ENCODE measurements at places on chromosomes 16 and 17.

DNA sequence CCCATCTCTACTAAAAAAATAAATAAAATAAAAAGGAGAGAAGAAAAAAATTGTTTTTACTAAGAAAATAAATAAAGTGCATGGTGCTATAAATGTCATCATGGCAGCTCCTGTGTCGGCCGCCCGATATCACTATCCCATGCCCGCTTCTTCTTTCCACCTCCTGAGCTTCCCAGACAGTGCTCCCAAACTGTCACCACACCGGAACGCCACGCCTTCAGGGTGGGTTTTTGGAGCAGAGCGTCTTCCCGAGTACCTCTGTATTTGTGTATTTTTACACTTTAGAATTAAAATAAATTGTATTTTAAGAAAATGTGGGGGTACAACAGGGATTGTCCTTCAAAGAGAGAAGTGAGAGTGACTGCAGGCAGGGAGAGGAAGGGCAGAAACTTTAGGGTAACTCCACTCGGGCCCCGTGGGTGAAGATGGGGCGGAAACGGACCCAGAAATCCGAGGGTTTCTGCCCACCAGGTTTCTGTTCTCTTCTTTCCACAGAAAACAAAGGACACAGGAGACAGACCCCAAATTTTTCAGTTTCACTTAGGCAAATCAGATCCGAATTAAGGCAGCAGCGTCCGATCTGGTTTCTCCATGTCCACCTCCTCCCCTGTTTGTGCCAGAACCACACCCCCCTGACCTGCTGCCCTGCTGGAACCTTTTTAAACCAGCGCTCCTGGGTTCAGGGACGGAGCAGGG is 3.6 kb upstream of the ITGAX start:
- no peak for DNase-seq

GRCh38 chr16:57140931-57141668 is 44.7 kb downstream of the PSME3IP1 start:
- DNase-seq, result no peak

DNA sequence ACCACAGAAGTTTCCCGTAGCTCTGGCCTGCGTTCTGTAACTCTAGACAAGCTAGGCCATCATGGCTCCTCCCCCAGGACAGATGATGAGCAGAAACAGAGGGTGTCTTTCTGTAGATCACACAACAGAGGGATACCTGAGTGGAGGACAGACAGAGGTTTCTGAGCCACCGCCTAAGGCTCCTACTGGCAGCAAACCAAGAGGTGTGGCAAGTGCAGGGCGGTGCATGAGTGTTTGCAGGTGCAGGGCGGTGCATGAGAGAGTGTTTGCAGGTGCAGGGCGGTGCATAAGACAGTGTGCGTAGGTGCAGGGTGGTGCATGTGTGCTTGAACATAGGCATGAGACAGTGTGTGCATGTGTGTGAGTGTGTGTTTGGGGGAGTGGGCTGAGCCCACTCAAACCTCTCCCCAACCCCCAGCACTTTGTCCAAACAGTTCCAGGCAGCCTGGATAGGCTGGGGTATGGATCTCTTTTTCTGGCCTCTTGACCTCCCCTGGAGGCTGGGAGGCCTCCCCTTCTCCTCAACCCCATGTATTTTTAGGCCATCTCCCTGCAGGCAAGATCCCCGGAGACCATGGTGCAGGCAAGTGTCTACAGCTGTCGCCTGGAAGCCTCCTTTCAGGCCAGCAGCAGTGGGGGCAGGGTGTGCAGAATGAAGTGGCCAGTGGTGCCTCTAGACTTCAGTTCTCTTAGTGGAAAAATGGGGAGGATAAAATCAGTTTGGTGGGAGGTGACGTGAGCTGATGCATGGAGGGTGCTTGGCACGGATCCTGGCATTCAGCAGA is 53.4 kb upstream of the CBX4 start:
- DNase-seq, result no peak

GRCh38 chr16:11964761-11965551 is at the start of gene TNFRSF17:
TSS of gene TNFRSF17 (plus strand) at chr16:11965210. CDS start at chr16:11965325, 115 bp downstream.
- no peak for DNase-seq

GRCh38 chr17:81928544-81929252 is 1.2 kb upstream of the MAFG start:
- peak; percentile 36 for DNase-seq

GRCh38 chr17:40501499-40501911 is at the start of gene TNS4:
TSS of gene TNS4 (minus strand) at chr17:40501623. CDS start at chr17:40496425, 5,198 bp downstream.
- no peak for DNase-seq

DNA sequence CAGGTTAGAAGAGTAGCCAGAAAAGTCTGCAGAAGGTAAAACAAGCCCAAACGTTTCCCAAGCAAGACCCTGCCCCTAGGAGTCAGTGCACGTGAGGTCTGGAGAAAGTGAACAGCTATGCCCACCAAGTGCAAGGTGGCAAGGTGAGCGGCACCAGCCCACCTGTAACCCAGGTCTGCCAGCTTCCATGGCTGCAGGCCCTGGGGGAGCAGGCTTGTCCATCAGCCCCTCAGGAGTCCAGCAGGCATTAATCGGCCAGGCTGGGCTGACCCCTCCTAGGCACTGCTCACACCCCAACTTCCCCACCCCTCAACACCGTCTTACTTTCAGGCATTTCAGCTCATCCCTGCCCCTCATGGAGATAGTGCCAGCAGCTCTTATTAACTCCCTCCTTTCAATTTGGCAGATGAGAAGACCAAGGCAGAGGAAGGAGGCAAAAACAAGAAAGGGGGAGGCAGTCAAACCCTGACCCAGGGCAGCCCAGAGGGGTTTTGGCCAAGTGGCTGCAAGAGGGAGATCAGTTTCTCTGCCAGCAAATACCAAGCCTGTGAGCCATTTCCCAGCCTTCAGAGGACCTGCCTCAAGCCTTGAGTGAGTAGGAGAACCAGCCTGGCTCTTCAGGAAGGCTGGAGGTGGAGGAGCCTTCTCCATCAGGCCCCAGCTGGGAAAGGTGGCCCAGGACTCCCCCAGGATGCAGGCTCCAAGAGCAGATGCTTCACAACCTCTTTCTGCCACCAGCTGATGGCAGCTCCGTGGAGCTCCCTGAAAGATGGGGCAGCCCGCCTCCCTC is 14.7 kb downstream of the BEAN1 start:
- peak; percentile 39 for DNase-seq
